Occipital lobe (tissue), 3 donors: ENCODE measurements at places on chromosomes 5 and 9. TPM values are rescaled to one million over a fixed set of nuclear protein-coding genes. Genes with fewer than 3 reads are reported as not detected.

The PCDHGA5 gene
- 6.6 TPM for total RNA-seq

The SPAG8 gene
- 4.7 TPM for total RNA-seq

The IL3 gene
- not detected for total RNA-seq

The GRIN3A gene
- 6.9 TPM for total RNA-seq

The EGFLAM gene
- 3.1 TPM for total RNA-seq
